ENCODE measurements at places on chromosomes 5 and 9.

- DNase-seq, result no peak
Measured at GRCh38 chr5:126965061-126965475, 65.3 kb downstream of the MARCHF3 start.

DNA sequence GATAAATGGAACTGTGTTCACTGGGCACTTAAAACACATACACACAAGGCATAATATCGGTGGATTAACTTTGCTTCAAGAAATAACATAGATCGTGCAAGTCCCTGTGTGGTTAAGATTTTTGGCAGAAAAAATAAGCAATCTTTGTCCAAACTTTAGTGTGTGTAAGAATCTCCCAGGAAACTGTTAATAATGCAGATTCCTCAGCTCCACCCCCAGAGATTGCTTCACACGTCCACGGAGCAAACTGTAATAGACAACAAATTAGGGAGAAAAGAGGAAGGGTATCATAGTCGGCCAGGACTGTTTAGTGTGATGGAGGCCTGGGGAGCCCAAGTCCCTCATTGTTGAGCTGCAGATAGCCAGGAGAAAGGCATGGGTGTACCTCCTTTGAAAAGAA lies 84.8 kb downstream of the PJA2 start:
- no peak for DNase-seq

- no peak for DNase-seq
Measured at GRCh38 chr5:141858079-141858765, 20.0 kb downstream of the PCDH1 start.

- no peak for DNase-seq
Measured at GRCh38 chr5:158974775-158975174, 124.9 kb downstream of the EBF1 start.

GRCh38 chr5:50320131-50320749 lies 120.8 kb downstream of the EMB start:
- no peak for DNase-seq

GRCh38 chr5:18576586-18576985 lies 942.3 kb downstream of the TAF11L14 start:
- DNase-seq, result no peak

GRCh38 chr5:54205453-54205852 lies 104.9 kb downstream of the ARL15 start:
- no peak for DNase-seq

- no peak for DNase-seq
Measured at GRCh38 chr5:3854188-3854821, 258.7 kb downstream of the IRX1 start.

GRCh38 chr5:15711892-15712291 lies 211.9 kb downstream of the FBXL7 start:
- no peak for DNase-seq

GRCh38 chr9:93636172-93636661 lies 59.8 kb downstream of the PHF2 start:
- no peak for DNase-seq

- no peak for DNase-seq
Measured at GRCh38 chr9:80615964-80616363, 1044.2 kb downstream of the TLE4 start.

DNA sequence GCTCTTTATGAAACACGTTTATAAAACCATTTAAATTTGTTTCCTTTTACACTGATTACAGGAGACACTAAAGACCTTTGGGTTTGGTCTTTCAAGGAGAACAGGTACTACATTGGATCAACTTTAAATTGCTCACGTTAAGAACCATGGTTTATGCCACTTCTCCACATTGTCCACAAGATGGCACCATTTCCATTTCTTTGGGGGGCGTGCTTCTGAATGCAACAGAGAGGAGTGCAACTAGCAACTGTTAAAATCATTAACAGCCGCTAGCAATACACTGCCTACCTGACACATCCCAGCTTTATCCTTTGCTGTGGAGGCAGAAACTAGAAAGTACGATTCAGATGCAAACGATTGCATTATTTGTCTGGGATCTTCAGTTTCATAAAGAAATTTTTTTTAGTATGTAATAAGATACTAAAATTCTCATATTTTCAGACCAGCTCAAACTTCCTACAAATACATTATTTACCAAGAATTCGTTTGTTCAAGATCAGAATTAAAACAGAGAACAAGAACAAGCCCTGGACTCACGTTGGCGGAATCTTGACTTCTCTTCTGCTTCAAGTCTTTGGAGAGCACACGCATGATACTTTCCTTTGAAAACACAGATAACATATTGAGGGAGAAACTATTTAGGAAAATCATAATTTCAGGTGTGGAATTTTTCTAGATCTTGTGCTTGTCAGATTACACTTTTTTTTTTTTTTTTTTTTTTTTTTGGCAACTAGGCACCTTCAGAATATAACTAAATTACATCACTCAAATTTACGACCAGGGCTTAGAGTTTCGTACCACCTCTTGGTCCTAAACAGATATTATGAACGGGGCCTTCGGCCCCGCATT lies 702 bp downstream of the CDC20B start:
- no peak for DNase-seq

GRCh38 chr9:33800886-33801285 lies 5.5 kb downstream of the PRSS3 start:
- peak; percentile 69 for DNase-seq

DNA sequence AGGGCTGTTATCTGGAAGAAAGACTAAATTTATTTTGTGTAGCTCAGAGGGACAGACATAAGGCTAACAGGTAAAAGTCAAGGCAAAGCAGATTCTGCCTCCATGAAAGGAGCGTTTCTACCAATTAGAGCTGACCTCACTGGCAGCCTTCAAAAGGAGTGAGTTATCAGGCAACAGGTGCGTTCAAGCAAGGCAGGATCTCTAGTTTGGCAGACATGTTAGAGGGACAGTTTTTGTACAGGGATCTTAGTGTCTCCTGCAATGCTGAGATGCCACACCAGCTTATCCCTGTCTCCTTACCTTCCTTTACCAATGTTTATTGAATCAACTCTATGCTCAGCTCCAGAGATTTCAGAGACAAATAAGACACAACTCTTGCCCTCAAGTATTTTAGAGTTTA lies 73.8 kb downstream of the NRG2 start:
- DNase-seq, result no peak

DNA sequence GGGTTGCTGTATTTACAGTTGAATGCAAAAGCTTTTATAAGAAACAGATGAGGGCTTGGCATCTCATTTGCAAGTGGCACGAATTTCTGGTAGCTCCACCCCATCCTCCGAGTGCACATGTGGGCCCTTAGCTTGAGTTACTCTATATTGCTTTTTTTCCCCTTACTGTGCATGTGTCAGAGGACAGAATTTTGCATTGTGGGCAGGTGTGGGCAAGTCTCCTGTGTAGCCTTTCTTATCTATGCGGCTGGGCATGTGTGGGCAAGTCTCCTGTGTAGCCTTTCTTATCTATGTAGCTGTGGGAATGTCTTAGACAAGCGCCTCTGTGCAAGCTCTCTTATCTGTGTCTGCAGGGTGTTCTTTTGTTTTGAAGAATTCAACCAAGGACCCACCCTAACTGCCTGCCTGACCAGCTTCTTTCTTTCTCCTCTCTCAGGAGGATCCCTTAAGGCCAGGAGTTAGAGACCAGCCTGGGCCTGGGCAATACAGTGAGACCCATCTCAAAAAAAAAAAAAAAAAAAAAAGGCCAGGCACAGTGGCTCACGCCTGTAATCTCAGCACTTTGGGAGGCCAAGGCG lies 34.1 kb upstream of the SIL1 start:
- DNase-seq, result no peak

DNA sequence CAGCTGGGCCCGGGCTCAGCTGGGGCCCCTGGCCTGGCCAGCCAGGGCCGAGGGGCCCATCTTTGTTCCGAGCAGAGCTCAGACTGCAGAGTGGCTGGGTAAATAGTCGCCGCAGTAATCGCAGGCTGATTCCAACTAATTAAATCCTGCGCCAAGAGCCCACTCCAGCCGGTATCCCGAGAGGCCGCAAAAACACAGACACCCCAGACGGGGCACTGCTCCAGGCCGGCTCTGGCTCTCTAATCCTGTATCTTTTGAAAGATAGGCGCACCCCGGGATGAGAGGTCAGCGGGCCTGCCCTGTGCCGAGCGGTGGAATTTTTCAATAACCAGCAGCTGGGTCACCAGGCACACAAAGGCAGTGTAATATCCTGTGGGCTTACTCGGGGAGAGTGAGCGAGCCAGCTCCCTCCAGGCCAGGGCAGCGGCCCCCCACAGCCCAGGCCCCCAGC lies 57.7 kb downstream of the LMX1B start:
- no peak for DNase-seq

GRCh38 chr5:149857499-149857898 lies 87.1 kb downstream of the PDE6A start:
- peak; percentile 85 for DNase-seq

DNA sequence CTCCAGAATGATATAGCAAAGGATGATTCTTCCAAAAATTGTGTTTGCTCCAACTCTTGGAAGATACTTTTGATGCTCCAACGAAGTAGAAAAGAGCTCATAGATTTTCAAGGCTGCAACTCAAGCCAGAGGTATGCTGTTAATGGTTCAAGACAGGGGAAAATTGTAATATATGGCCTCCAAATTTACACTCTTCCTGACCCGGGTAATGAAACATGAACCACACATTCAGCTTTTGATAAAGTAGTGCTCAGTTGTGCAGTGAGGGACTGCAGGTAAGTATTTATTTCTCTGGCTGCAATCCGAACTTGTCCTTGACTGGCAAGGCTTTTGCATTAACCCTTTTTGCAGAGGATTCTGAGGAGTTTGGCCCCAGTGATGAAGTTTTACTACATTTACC lies 446.4 kb downstream of the RASEF start:
- no peak for DNase-seq

- DNase-seq, result no peak
Measured at GRCh38 chr9:70495514-70495913, 81.1 kb upstream of the KLF9 start.

DNA sequence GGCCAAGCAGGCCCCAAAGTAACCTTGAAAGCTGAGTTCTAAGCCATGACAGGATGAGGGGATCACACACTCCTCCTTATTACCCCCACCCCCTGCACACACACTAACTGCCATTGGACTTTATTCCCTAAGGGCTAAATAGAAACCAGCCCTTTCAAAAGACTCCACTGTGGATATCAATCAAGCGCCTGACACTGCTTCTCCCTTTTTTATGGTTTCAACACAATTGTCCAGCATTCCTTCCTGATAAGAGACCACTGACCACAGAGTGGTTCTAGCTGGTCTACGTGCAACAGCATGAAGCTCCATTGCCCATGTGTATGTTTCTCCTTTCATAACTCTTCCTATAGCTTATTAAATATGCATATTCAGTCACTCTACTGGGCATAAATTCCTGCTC lies 34.7 kb downstream of the PAEP start:
- no peak for DNase-seq

- no peak for DNase-seq
Measured at GRCh38 chr5:15209053-15209762, 290.8 kb upstream of the FBXL7 start.

DNA sequence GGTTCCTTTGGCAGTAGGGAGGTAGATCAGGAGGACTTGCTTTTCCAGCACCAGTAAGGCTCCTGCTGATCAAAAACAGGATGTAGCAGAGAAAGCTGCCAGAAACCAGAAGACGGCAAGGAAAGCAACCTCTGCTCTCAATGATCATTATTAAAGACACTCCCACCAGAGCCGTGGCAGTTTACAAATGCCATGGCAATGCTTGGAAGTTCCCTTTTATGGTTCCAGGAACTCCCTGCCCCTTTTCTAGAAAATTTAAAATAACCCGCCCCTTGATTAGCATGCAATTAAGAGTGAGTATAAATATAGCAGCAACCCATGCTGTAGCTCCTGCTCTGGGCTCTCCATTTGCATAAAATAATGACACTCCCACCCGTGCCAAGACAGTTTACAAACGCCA lies 16.1 kb downstream of the EQTN start:
- DNase-seq, result no peak

DNA sequence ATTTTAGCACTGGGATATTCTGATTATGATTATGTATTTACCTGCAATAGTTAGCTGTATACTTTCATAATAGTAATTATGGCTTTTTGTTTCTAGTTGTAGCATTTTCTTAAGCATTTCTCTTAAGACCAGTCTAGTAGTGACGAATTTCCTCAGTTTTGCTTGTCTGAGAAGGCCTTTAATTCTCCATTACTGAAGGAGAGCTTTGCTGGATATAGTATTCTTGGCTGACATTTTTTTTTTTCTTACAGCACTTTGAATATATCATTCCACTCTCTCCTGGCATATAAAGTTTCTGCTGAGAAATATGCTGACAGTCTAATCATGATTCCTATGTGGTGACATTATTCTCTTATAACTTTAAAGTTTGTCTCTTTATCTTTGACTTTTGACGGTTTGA lies 181.1 kb upstream of the DMRTA1 start:
- DNase-seq, result no peak

GRCh38 chr5:134938030-134938429 lies 29.7 kb upstream of the CATSPER3 start:
- DNase-seq, result no peak

GRCh38 chr5:144368556-144368955 lies 197.9 kb downstream of the KCTD16 start:
- no peak for DNase-seq

DNA sequence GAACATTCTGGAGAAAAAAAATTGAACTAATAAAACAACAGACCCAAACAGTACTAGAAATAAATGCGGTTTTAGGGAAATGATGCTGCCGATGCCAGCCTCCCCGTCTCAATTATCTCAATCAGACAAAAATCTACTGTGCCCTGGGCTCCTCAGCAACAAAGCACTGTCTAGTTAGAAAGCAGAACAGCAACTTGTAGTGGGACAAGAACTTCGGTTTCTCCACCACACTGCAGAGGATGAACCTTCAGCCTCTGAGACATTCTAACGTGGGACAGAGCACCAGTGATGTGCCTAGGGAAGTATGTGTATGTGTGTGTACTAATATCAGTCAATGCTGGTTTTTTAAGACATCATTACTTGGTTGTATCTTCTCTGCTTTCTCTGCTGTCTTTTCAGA lies 11.1 kb upstream of the CAST start:
- DNase-seq, result no peak

DNA sequence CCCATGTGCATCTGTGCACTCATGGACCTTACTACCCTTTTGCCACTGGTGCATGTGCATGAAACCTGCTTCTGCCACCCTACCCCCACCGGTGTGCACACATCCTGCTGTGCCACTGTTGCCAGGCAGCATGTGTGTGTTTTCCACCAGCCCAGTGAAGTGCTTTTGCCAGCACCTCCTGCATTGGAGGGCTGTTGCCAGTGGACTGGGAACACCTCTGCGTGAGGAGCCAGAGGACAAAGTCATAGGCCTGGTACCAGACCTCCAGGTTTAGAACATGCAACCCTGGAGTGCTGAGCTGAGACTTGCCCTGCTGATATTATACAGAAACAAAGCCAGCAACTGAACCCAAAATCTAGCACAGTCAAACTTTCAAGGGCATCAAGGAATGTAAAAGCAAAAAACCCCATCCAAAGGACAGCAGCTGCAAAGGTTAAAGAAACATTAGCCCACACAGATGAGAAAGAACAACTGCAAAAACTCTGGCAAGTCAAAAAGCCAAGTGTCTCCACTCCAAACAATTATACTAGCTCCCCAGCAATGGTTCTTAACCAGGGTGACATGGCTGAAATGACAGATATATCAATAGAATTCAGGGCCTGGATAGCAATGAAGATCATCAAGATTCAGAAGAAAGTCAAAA lies 70.6 kb upstream of the PTPN3 start:
- peak; percentile 6 for DNase-seq

All from pancreas (tissue), 10 donors.